ENCODE measurements at places on chromosomes 2 and 18. TPM values are rescaled to one million over a fixed set of nuclear protein-coding genes. Genes with fewer than 3 reads are reported as not detected.

DNA sequence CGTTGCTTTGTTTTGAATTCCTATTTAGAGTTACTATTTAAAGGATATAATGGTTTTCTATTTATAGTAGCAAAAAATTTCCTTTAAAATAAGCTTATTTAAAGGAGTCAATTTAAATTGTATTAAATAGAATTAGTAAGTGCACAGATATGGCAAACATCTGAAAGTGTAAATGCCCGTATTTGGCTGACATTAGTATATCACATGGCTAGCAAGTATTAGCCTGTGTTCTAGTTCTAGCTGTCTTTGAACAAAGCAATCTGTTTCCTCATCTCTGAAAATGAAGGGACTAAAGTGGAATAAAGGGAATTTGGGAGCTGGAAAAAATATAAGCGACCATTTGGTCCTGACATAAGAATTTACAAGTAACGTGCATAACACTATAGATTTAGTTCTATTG, 32.2 kb downstream of the PELI1 start:
- DNase-seq: no peak

DNA sequence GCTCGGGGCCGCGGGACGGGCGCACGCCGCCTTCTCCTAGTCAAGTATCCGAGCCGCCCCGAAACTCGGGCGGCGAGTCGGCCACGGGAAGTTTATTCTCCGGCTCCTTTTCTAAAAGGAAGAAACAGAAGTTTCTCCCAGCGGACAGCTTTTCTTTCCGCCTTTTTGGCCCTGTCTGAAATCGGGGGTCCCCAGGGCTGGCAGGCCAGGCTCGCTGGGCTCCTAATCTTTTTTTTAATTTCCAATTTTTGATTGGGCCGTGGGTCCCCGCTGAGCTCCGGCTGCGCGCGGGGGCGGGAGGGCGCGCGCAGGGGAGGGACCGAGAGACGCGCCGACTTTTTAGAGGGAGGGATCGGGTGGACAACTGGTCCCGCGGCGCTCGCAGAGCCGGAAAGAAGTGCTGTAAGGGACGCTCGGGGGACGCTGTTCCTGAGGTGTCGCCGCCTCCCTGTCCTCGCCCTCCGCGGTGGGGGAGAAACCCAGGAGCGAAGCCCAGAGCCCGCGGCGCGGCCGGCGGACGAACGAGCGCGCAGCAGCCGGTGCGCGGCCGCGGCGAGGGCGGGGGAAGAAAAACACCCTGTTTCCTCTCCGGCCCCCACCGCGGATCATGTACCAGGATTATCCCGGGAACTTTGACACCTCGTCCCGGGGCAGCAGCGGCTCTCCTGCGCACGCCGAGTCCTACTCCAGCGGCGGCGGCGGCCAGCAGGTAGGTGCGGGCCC, 617 bp downstream of the FOSL2 start:
- no peak for DNase-seq

GRCh38 chr2:118363604-118364003, 275.3 kb downstream of the INSIG2 start:
- no peak for DNase-seq

DNA sequence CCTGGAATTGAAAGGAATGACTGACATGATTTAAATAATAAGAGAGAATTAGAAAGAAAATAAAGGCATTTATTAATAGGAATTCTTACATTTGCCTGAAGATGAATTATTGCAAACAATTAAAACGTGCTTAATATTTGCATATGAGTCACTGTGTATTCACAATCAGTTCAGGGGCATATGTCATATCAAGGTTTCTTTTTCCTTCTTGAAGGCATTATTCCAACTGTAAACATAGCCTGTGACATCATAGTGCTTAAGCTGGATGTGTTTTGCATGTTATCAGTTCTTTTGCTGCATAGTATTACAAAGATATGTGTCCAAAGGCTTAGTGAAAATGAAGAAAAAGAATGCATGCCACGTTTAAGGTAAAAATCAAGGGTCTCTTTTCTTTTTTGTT, 80.8 kb downstream of the MEIS1 start:
- no peak for DNase-seq

- no peak for DNase-seq
Measured at GRCh38 chr18:52971097-52971496, 631.1 kb downstream of the DCC start.

GRCh38 chr2:206937555-206937954, 1.8 kb upstream of the CPO start:
- no peak for DNase-seq

TFCP2L1 gene
- polyA plus RNA-seq: 0.09 TPM

CCL20 gene
- polyA plus RNA-seq: 0.49 TPM

HRH4 gene
- polyA plus RNA-seq: 0.08 TPM

DSEL gene
- polyA plus RNA-seq: 11.9 TPM

METTL5 gene
- 57.5 TPM for polyA plus RNA-seq

GRCh38 chr18:62713651-62714247, 1.6 kb upstream of the PHLPP1 start:
- no peak for DNase-seq

DLGAP1 gene
- polyA plus RNA-seq: 1.9 TPM

GRCh38 chr2:54660752-54661151, 62.7 kb upstream of the EML6 start:
- DNase-seq: no peak

DNA sequence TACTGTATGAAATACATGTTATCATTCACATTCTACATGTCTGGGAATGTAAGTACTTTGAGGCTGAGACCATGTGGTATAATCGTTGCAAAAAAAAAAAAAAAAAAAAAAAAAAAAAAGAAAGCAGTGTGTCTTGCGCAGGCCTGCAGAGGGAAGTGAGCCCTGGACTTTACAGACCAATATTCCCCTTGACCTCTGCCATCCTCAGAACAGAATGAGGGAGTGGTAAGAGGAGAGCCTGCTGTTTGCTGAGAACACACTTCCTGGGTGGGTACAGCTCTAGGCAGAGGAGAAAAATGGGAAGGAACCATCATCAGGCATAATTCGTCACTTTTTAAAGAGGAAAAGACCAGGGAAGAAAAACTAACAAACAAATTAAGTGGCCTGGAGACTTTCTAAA, 28.8 kb upstream of the TBC1D8 start:
- DNase-seq: no peak

DNA sequence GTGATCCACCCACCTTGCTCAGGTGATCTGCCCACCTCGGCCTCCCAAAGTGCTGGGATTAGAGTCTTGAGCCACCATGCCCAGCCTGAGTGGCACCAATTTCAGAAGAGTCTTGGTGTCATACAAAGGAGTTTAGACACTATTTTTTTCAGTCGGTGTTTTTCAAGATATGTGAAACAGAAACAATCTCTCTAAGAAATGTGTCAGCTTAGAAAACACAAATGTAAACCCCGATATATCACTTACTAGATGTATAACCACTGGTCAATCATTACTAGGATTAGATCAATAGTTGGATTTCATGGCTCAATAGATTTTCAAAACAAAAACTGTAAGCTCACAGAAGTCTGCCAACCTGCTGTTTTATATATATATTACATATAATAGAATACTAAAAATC, 67.2 kb upstream of the FRZB start:
- no peak for DNase-seq

All from forelimb muscle (tissue), 1 donor.